NT2/D1 (cell line): ENCODE measurements at places on chromosomes 2 and 18.

DNA sequence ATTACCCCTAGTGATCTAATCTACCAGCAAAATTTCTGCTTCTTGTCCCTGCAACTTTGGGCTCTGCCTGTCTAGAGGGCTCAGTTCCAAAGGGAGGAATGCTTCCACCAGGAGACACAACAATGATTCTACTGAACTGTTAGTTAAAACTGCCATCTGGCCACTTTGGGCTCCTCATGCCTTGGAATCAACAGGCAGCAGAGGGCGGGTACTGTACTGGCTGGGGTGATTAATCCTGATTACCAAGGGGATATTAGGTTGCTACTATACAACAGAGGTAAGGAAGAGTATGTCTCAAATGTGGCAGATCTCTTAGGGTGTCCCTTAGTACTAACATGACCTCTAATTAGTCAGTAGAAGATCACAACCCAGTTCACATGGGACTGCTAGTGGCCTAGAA, 21.4 kb downstream of the HADHA start:
- no peak for DNase-seq

DNA sequence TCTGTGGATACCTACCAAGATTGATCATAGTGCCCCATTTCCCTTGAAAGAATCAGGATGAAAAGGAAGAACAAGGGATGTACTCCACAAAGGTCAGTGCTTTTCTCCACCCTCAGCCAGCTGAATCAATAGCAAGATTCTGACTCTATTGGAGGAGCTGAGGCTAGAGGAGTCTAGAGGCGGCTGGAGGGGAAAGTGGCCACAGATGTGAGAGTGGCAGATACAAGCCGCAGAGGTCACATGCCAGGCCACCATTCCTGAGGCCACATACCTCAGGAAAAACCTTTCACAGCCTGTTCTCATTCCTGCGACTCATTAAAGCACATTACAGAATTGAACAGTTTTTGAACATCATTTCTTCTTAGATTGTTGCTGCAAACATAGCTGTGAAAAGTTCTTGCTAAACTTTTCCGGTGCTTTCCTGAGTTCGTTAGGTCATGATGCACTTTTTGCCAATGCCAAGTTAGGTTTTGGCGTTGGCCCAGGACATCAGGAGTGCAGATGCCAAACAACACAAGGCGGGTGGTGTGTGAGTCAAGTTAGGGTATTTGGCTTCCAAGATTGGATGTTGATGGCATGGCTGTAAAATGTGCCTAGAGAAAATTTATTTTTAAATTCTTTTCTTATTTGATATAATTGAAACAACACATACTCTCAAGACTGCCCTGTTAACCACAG, 160.7 kb upstream of the SP5 start:
- no peak for DNase-seq

DNA sequence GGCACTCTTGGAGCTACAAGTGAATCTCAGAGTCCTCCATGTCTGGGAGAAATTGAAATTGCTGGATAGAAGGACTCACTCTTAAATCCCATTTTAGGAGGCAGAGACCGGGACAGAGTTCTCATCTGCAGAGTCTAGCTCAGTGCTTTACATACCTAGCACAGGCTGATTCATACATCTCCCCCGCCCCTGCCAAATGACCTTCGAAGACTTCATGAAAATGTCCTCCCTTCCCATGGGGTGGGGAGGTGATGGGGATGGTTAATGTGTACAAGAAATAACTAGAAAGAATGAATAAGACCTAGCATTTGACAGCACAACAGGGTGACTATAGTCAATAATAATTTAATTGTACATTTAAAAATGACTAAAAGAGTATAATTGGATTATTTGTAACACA, 8.2 kb upstream of the SERPINB5 start:
- no peak for DNase-seq

DNA sequence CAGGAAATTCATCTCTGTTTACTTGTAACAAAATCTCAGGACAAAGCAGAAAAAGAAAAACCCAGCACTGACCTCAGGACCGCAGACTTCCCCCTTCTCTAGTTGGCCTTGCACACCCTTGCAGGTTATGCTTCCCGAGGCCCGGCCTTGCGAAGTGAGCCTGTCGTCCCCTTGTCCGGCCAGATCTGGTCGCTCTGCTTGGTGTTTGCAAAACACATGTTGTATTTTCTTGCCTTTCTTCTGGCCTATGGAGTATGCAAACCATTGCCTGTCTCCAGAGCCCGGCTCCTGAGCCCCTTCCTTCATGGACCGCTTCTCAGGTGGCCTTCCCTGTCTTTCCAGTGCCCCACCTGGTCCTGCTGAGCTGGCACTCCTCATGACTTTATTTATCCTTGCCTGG, 4.8 kb downstream of the IMPA2 start:
- DNase-seq, result no peak

GRCh38 chr18:62106271-62106670, 80.6 kb downstream of the PIGN start:
- no peak for DNase-seq

DNA sequence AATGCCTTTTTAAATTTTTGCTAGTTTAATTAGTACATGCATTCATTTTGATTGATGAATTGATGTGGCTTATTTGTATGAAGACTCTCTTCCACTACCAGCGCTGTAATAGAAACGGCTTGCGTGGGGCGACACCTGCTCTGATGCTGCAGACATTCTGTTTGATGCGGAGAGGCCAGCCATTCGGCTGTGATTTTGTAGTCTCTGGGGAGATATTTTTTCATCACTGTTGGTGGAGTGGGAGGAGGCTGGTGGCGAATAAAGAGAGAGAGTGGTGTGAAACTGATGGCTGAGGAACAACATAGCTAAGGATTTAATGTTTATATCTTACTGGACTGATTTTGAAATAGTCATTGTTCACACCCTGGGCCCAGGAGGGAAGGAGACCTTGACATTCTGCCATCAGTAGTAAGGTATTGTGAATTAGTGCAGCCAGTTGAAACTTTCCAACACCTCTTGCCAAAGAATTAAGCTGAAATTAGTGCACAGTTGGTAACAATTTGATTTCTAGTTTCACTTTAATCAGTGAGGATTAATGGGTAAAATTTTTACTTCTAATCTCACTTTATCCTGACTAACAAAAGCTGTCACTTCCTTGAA, 224.1 kb downstream of the MTX2 start:
- DNase-seq, result no peak

DNA sequence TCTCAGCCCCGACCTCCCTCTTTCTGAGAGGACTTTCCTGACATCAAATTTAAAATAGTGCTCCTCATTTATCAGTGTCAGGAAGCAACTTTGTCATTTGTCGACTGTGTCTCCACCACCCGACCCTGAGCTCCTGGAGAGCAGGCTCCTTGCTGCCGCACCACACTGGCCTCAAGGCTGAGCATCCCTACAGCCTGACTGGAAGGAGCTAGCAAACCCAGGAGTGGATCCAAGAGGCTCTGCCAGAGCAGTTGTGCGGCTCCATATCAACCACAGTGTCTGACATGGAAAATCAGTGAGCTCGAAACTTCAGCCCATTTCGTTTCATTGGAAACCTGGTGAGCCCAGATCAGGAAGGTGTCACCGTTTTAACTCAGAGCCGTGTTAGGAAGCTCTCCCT, 125.2 kb downstream of the PTGR3 start:
- no peak for DNase-seq

GRCh38 chr2:100218552-100218951, 76.2 kb upstream of the AFF3 start:
- DNase-seq, result no peak

DNA sequence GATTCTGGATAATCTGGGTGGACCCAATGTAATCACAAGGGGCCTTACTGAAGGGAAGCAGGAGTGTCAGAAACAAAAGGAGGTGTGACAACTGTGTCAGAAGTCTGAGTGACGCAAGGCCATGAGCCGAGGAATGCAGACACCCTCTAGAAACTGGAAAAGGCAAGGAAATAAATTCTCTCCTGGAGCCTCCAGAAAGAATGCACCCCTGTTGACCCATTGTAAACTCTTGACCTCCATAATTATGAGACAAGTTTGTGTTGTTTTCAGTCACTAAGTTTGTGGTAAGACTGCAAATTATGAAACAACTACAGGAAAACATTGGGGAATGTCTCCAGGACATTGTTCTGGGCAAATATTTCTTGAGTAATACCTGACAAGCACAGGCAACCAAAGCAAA, 47.3 kb upstream of the B3GNT7 start:
- DNase-seq, result no peak

DNA sequence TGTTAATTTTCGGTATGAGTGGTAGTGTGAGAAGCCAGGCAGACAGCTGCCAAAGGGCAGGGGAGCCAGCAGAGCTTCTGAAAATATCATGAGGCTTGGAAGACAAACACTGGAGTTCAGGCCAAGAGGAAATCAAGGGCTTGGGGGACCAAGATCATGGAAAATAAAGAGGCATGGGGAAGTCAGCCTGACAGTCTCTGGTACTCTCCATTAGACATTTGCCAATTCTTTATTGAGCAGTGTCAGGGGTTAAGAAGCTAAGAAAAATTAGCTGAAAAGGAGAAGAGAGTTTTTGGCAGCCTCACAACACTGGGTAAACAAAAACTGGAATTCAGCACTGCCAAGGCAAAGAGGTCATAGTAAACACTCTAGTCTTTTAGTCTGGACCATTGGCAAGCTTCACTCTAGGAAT, 612.7 kb downstream of the EPHA4 start:
- no peak for DNase-seq

DNA sequence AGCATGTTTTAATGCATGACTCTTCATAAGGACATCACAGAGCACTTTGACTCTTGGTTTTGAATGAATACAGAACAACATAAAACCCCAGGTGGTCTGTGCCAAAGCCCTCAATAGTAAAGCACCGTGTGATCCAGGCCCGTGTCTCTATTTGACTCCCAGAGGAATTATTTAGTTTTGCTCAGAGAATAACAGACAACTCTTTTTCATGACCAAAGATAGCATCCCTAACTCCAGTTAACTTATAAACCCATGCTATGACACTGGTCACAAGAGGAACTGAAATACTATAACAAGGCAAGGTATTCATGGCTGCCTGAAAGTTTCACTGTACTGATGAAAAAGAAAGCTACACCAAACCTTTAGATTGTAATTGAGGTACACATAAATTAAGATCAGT, 128.4 kb downstream of the IKZF2 start:
- no peak for DNase-seq

DNA sequence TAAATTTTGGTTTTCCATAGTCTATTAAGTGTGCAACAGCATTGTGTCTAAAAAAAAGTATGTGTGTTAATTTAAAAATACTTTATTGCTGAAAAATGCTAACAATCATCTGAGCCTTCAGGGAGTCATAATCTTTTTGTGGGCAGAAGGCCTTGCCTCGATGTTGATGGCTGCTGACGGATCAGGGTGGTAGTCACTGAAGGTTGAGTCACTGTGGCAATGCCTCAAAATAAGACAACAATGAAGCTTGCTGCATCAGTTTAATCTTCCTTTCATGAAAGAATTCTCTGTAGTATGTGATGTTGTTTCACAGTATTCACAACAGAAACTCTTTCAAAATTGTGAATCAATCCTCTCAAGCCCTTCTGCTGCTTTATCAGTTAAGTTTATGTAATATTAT, 31.3 kb downstream of the HDHD2 start:
- DNase-seq, result no peak

DNA sequence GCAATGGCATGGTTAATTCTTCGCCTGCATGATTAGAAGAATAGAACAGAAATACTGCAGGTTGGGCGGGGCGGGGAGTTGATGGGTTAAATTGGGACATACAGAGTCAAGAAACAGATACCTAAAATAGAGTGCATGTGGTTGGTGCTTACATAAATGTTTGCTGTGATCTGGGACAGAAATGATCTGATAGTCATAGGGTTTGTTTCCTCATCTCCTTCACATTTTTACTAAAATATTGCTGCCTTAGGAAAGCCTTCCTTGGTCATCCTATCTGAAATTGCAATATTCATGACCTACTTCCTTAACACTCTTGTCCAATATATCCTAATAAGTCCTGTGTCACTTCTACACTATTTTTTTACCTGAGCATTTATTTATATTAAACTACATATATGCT, 163.9 kb downstream of the TMEFF2 start:
- no peak for DNase-seq

GRCh38 chr2:85867556-85868292, 21.1 kb downstream of the ST3GAL5 start:
- no peak for DNase-seq

DNA sequence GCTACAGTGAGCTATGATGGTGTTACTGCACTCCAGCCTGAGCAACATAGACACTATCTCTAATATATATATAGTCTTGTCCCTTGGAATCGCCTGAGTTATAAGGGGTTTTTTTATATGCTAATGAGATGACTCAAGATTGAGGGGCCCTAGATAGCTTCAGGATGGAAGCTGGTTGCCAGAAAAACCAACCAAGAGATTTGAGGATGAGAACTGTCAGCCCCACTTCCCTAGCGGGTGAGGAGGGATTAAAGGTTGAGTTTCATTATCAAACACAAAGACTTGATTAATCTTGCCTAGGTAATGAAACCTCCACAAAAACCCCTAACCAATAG, 12.6 kb upstream of the GALM start:
- DNase-seq, result no peak

DNA sequence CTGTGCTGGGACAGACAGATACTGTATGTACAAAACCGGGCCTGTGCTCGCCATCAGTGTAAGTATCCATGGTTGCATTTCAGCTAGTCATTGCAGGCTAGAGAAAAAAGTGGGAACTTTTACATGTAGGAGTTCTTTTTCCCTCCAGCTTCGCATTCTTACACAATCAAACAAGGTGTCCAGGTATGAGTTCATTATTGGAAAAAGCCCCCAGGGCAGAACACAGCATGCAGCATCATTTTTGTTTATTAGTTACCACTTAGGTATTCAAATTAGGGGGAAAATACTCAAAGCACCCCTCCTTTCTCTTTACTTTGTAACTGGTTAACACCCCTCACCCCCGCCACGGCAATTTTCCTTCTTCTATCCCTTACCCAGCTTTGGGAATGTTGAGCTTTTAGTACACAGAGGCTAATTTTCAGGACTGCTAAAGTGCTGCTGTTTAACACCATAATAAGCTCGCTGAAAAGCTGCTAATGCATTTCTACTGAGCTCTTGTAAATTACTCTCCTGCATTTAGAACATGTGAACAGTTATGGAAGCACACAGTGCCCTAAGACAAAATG, 13.6 kb downstream of the UPP2 start:
- DNase-seq, result no peak

- DNase-seq, result no peak
These were observed 10.5 kb downstream of the COL3A1 start for GRCh38 chr2:188984680-188985079.

GRCh38 chr2:26088038-26088643, 54.3 kb downstream of the RAB10 start:
- DNase-seq, result peak; percentile 16

DNA sequence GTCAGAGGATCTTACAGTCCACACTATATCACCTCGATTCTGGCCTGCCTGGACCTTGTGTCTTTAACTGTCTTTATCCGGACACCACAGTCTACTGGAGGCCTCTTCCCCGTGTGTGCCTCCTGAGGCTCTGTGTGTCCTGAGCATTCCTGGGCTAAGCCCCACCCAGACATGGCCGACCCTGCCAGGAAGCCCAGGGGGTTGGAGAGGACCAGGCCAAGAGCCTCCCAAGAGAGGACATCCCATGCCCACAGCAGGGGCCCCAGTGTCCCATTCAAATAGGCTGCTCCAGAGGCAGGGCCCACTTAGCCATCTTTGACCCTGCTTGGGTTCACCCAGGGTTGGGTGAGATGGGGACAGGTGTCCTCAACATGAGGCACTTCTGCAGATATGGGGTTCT, 84.7 kb upstream of the OTOS start:
- DNase-seq, result no peak
